ENCODE measurements at places on chromosomes 7 and 10.

- no peak for DNase-seq
These were observed 33.2 kb upstream of the TCERG1L start for GRCh38 chr10:131344747-131345146.

DNA sequence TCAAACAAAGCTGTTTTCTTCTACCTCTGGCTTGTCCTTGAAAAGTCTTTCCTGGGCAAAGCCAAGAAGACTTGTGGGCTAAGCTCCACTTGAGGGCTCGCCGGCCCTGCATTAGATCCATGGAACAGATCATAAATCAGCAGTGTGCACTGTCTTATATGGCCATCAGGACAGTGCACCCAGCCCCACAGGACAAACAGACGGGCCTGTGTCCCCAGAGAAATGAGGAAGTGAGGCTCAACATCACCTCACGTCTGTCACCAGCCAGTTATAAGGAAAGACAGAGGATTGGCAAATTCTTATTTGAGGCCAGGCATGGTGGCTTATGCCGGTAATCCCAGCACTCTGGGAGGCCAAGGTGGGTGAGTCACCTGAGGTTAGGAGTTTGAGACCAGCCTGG, 12.3 kb upstream of the IFT22 start:
- no peak for DNase-seq

DNA sequence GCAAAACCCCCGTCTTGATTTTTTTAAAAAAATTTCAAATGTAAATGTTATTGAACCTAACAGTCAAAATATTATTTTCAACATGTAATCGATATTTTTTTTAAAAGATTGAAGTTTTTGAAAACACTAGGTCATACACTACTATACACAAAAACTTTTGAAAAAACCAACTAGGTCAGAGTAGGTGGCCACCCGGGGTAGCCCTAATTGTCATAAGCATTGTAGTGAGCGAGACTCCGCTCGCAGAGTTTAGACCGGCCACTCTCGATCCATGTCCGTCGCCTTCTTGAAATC, 417 bp downstream of the RFC2 start:
- DNase-seq, result no peak

GRCh38 chr7:120218712-120219111, 54.3 kb upstream of the KCND2 start:
- no peak for DNase-seq

DNA sequence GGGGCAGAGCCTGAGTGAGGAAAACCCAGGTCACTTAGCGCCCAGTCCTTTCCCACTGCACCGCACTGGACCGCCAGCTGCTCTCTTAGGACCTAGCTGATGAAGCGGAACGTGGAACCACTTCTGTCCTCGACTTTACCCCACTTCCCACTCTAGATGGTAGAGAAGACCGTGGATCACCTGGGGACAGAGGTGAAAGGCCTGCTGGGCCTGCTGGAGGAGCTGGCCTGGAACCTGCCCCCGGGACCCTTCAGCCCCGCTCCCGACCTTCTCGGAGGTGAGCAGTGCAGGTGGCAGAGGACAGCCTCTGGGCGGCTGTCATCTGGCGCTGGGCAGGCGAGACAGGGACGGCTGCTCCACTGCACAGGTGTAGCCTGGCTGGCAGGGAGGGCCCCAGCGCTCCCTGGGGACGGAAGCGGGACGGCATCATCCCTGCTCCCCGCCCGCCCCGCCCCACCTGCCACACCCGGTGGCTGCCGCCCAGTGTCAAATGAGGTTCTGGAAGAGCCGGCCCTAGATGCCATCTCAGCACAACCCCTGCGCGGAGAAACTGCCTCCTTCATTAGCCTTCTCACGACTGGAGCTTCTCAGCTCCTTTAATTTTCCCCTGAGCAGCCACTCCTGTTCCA, 11.7 kb downstream of the PLAC9 start:
- no peak for DNase-seq

DNA sequence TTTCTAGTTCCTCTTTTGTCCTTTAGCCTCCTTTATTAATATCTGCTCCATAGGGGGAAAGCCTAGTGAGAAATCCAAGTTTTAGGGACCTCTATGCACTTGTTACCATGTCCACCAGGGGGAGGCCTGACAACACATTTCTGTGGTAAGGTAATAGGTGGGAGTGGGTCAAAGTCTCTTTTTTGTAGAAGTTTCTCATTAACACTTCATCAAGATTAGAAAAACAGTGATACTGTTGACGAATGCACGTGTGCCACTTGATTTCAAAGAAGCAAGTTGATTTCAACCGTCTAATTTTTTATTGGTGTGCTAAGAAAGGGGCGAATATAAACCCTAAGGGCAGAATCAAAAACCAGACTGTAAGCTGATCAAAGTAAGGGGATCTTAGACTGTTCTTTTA, 30.6 kb downstream of the CISD1 start:
- DNase-seq, result no peak

DNA sequence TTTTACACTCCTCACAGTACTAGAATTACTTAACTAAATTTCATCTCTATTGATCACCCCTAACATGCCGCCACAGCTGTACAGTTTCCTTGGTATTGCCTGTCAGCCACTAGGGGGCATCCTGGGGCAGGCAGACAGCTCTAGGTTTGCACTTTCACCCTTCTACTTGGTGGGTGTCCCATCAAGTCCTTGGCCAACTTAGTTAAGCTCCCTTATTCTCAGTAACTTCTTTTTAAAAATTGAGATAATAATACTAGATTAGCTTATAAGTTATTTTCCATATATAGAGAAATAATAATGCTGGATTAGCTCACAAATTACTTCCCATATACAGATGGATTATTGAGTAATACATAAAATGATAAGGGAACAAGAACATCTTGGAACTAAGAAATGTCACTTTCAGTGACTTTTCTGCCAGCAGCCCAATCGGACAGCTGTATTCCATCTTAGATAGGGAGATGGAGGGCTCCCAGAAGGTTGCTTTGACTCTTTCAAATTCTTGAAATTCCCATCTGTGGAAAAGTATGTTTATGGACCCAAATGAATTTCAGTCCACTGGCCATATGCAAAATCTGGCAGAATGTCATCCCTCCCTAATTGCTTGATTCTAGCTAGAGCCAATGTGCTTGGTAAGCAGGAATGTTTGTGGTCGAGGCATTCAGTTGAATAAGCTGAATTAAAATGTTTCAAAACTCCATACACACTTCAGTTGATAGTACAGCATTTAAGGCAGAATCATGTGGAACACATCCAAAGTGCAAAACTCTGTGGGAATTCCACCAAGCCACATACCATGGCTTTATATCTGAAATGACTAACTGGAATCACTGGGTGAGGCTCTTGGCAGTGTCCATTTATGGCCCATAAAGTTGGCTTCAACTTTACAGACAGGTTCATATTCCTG, 309.7 kb downstream of the CSTF2T start:
- no peak for DNase-seq

GRCh38 chr10:1114315-1114714, 58.1 kb downstream of the WDR37 start:
- no peak for DNase-seq

- no peak for DNase-seq
These were observed 94.3 kb downstream of the CFAP58 start for GRCh38 chr10:104447906-104448305.

DNA sequence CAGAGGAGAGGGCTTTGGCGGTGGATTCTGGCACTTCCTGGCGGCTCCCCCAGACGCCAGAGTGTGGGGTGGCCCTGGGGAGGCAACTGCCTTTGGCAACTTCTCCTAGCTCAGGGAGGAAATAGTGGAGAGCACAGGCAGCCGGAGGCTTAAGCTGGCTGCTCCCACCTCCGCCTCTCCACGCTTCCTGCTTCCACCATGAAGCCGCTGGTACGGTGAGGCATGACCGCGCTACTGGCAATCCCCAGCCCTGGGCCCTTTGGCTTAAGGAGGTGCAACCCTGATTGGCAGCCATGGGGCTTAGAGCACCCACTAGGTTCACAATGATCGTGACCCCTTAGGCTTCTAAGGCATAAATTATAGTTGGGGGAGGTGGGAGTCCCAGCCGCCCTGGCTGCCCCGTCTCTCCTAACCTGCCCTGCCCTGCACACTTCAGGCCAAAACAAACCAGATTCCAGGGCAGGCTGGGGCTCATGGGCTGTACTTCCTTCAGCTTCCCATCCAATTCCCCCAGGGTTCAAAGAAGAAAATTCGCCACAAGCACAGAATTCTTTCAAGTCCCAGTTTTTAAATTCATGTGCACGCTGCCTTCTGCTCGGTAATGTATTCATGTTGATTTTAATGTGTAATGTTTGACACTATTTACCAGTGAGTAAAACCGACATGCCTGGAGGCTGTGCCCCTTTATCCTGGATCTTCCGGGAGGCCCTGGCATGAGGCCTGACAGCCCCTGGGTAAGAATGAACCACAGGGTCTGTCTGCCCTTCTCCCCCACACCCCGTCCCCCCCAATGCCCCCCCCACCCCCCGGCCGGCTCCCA, 90.7 kb upstream of the LRRC4 start:
- no peak for DNase-seq

GRCh38 chr7:122482212-122482611, 177.7 kb upstream of the FEZF1 start:
- DNase-seq, result no peak

- DNase-seq, result no peak
These were observed 140.8 kb downstream of the ADAM12 start for GRCh38 chr10:126247446-126247975.

- no peak for DNase-seq
These were observed 59.7 kb downstream of the SEM1 start for GRCh38 chr7:96649981-96650380.

DNA sequence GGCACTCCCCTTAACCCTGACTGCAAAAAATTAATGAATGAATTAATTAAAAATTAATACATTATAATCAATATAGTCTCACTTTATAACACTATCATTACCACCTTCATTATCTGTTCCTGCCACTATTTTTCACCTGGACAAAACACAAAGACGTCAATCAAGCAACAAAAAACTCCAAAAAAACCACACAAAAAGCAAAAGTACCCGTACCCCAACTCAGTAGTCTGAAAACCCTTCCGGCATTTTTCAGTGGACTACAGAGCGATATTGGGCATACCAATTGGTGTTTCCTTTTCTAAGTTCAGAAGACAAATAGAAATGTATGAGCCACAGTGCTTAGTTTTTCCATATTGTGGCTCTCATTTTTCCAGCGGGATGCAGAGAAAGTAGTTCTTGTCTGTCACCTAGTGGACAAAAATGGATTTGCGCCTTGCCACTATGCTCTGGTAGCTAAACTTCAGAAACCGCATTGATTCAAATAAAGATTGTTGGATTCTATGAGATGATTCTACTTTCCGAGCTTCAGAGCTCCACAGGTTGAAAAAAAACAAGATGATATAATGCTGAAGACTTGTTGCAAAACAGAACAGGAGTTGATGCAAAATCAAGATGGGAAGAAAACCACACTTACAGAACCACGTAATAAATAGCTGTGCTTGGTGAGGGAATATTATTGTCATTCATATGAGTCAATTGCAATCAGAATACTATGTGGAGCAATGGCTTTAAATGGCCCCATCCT, 50.6 kb upstream of the ITGB1 start:
- DNase-seq, result no peak

- DNase-seq, result no peak
These were observed 1.8 kb upstream of the IGF2BP3 start for GRCh38 chr7:23472046-23472445.

- DNase-seq, result peak; percentile 17
These were observed 3.4 kb upstream of the SMARCD3 start for GRCh38 chr7:151251689-151252560.

DNA sequence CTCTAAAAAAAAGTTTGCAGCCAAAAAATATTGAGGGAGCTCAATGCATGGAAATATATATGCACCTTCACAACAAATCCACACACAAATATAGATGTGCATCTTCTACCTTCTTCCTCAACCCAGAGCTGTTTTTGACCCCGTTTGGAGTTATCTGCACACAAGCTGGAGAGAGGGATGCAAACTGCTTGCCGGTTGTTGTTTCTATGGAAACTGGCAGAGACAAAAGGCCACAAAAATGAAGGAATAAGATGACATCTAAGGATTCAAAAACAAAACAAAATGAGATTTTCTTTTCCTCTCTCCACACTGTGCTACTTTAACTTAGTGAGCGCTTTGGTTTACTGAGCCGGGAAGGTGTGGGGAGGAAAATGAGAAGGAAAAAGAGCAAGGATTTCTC, 210.2 kb upstream of the AGK start:
- DNase-seq, result no peak

- no peak for DNase-seq
These were observed 84.7 kb downstream of the CCNY start for GRCh38 chr10:35420827-35421552.

DNA sequence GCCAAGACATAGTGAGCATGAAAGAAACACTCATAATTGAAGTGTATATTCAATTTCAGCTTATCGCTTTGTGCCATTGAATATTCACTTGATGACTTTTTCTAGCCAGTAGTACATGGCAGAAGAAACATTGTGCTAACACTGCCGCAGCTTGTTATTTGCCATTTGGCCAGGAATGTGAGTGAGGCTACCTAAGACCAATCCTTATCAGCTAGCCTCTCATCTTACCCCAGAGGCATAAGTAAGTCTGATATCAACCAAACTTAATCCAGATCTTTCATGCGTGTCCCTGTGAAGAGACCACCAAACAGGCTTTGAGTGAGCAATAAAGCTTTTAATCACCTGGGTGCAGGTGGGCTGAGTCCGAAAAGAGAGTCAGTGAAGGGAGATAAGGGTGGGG, 586.0 kb upstream of the MBL2 start:
- DNase-seq, result no peak

GRCh38 chr7:19143881-19144574, 1.2 kb downstream of the FERD3L start:
- DNase-seq, result no peak

- no peak for DNase-seq
These were observed 68.3 kb downstream of the MLLT10 start for GRCh38 chr10:21602313-21602712.

GRCh38 chr7:82672078-82672477, 228.5 kb upstream of the CACNA2D1 start:
- no peak for DNase-seq

Data from NCI-H524 treated with DMSO at 0.1 percent for 48 hours (cell line).